Renal cortical epithelial cell (primary cell): ENCODE measurements at places on chromosomes 6 and 20.

DNA sequence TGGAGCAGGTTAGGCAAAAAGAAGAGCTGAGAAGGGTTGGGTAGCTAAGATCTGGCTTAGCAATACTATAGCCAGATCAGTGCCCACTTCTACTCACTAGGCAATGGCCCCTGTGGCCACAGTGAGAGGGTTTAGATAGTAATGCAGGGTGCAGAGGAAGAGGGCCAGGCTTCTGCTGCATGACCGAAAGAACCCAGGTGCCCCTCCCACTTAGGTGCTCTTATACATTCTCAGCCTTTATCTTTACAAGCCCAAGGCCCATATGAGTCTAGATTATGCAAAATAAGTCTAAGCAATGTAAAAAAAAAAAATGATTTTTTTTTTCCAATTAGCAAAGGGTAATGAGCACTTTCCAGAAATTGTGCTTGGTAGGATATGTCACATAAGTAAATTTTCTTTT lies 171.3 kb downstream of the CD24 start:
- no peak for DNase-seq

DNA sequence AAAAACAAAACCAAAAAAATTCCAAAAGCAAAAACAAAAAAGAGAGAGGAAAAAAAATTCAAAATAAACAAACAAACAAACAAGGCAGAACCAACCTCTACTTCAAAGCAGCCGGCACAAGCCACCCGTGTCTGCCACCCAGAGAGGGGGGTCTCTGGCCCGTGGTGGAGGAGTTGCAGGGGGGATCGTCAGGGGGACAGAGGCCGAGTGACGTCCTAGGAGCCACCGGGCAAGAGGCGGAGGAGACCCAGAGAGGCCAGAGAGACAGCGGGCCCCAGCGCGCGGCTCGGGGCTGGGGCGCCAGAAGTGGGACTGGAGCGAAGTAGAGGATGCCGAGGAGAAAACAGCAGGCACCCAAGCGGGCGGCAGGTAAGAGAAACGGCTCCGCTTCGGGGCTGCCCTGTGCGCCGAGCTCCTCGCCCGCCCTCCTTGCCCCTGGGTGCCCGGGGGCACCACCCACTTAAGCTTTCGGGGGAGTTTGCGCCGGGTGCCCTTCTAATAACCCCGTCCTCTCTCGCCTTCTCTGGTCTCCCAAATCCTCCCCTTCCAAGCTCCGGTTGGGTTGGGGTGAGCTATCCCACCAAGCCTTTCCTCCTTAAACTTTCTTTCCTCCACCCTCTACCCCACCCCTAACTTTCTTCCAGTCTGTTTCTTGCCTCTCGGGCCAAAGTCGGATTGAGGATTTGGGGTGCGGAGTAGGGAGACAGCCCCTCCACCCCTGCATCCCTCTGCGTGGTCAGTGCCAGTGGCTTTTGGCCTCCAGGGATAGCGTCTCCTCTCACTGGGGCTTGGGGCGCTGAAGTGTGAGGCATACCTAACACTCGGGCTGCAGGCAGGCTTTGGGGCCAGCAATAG lies 1.0 kb downstream of the TSHZ2 start:
- DNase-seq = no peak

DNA sequence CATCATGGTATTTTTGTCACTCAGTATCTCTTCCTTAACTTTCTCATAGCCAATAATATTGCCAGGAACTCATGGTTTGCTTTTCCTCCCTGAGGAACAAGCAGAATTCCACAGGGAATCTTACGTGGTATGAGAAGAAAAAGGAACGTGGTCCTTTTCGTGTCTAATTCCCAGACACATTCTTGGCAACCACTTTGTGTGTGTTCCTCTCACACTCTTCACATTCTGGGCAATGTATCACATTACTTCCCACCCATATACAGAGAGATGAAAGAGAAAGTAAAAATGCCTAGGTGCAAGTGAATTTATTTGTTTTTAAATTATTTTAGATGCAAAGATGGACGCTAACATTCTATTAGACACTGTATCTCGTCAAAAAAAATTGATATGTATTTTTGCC lies 102.7 kb downstream of the PTPRK start:
- no peak for DNase-seq

DNA sequence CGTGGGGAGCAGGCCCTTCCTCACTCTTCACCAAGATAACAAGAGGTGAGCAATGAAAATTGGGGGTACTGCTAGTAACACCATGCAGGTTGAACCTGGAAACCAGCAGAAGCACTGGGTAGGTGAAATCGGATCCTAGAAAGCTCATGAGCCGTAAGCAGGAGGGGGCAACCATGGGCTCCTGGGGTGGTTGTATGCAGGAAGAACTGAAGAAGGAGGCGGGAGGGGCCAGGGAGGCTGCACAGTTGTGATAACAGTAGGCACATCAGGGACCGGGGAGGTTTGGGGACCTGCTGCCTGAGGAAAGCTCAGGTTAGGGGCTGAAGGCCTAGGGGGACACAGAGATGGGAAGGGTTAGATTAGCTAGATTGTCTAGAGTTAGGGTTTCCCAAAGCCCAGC lies 5.6 kb upstream of the LY6G5C start:
- DNase-seq = no peak

DNA sequence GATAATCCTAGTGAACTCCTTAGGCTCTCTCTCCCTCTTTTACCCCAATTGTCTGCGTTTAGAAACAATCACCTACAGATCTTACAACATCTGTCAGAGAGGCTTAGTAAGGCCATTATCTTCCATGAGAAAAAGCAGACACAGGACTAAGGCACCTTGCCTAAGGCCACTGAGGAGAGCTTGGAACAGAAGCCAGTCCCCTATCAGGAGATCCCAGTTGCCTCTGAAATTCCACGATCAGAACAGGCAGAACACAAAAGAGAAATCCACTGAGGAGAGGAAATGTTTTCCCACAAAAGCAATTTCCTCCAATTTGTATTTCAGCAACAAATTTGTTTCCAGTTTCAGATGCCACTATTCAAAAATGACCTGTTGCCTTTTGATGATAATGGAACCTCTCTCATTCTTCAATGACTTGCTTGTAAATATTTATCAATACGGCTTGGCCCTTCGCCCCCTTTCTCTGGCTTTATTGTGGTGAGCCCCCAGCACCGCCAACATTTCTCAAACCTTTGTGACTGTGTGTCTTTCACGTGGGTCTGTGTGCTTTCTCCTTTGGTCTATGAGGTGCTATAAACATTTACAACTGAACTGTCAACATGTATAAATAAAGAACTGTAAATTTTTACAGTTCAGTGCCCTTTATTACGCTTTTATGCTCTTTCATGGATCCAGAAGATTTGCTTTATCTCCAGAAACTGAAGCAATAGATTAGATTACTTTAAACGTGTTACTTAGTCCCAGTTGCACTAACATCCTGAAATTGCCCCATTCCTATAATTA lies 187.8 kb upstream of the PHACTR1 start:
- DNase-seq = no peak

- DNase-seq = no peak
Measured at GRCh38 chr6:81739230-81740195, 13.0 kb downstream of the TENT5A start.

DNA sequence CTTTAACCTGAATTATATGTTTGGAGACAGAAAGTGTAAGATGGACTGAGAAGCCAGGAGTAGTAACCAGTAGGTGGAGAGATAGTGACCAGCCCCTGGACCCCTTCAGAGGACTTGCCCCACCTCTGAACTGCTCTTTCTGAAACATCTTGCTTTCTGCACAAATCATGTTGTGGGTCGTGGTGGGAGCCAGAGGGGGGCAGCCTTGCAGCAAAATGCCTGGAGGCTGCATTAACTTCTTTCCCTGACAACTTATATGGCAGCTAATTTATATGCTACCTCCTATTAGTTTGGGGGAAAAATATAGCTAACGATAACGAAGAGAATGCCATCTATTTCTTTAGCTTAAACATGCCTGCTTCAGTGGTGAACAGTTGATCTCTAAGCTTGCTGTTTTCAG lies 859.8 kb downstream of the MAFB start:
- DNase-seq = no peak
